ENCODE measurements at places on chromosomes 4 and X.

GRCh38 chr4:24980064-24980690 lies 50.6 kb downstream of the LGI2 start:
- DNase-seq: peak; percentile 52

GRCh38 chr4:7715271-7716009 lies 224.2 kb downstream of the AFAP1 start:
- DNase-seq: no peak

- DNase-seq: no peak
Measured at GRCh38 chr4:62913065-62913464, 1496.2 kb downstream of the TECRL start.

DNA sequence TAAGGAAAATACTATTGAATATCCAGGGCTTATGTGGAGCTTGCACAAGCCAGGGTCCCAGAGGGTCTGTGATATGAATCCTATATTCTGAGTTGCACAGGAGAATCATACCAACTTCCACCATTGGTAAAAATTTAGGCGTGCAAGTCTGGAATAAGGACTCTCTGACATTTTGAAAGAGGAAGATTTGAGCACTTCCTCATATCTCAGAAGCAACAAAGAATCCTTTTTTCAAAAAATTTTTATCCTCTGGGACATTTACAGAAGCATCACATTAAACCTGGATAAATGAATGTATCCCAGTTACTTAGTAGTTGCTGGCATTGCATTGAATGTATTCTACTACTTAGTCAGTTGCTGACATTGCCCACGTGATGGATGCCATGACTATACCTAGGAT lies 24.2 kb upstream of the CAMK2D start:
- DNase-seq: no peak

DNA sequence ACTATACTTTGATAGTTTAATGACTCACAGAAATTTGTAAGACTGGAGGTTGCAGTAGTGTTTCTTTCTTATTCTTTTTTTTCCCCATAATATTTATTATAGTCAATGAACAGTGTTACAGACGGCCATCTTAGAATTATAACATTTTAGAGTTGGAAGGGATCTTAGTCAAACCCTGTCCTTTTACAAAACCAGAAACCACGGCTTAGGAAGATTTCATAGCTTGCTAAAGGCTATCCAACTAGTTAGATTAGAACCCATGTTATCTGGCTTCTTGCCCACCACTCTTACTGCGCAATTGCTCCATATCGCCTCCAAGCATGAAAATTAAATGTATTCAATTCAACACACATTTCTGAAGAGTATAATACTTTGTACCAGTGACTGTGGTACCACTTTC lies 1.1 kb downstream of the XIAP start:
- DNase-seq: no peak

DNA sequence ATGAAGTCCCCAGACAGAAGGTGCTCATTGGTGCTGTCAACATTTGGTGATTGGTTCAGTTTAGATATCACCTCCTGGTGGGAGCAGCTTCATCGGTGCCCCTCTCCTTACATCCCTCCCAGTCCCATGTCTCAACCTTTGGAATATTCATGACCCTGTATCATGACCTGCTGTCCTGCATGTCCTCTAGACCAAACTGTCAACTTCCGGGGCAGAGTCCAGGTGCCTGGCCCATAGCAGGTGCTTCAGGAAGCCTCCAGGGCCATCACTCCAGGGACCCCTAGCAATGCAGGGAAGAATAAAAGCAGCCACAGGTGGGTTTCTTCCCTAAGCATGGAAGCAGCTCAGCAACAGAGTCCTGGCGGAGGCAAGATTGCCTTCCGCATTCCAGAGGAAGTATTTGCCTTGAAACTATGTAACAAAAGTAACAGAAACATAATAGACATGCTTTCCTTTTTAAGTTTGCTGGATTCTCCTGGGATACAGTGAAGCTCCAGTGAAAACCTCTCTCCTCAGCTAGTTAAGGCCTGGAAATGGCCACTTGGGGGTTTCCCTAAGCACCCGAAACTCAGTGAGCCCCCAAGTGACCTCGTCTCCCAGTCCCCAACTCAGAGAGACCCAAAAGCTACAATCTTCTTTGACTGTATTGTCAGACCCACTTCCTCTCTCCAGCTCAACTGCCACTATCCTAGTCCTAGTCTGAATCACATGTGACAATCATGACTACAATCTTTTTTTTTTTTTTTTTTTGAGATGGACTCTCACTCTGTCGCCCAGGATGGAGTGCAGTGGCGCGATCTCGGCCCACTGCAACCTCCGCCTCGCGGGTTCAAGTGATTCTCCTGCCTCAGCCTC lies 1.3 kb upstream of the ATP6AP1 start:
- no peak for DNase-seq

- no peak for DNase-seq
Measured at GRCh38 chr4:39502019-39502663, 25.1 kb downstream of the UGDH start.

DNA sequence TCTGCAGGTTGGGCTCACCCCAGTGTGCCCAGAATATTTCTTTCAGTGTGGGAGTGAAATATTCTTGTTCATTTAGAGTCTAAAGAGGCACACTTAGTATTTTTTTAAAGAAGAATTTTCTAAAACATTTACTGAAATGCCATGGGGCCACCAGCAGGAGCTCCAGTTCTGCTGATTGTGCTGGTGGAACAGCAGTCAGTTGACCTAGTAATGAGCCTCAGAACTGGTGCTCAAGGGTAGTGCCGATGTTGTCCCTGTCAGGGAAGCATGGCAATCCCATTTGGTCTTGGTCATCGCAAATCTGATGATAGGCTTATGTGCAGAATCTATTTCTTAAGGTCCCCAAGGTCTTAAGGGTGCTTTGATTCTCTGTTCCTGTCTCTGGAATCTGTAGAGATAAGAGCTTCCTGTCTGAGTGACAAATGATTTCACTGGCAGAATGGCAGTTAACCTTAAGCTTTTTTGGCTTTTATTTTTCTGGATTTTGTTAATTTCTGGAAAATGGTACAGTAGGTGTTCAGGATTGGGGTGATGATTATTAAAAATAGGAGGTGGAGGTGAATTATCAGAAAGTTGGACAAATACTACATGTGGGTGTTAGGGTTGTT lies 31.3 kb downstream of the JADE1 start:
- no peak for DNase-seq

DNA sequence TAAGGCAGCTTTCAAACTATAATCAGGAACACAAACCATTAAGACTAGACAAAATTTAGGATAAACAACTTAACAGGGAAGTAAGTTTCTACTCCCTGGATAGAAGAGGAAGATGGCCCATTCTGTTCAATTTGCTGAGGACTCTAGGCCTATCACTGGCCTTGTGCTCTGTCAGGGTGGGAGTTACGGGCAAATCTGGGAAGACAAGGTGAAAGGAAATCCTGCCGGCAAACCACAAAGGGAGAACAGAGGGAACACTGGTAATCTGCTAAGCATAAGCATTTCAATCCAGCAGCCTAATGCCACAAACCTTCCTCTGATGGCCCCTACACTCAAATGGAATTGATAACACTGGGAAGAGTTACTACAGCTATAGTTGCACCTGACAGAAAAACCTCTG lies 8.3 kb downstream of the GPR82 start:
- no peak for DNase-seq

DNA sequence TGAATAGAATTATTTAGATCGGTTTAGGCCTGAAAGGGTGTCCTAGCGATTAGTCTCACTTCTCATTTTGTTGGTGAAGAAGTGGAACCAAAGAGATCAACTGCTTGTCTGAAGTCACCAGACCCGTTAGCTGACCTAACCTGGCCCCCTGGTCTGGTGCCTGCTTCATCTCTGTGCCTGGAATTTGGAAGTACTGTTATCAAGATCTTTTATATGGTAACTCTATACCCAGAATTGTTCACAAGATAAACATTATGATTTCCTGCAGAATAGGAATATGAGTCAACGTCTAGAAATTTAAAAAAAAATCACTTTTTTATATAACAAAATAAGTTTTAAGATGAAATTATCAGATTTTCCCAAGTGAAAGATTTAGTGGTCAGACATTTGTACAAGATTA lies 37.2 kb downstream of the LRP2BP start:
- no peak for DNase-seq

- no peak for DNase-seq
Measured at GRCh38 chr4:180106122-180106521, 2137.1 kb upstream of the TENM3 start.

GRCh38 chrX:56219700-56220099 lies 12.5 kb upstream of the KLF8 start:
- no peak for DNase-seq

GRCh38 chr4:182826391-182826790 lies 90.8 kb downstream of the DCTD start:
- no peak for DNase-seq
